SK-N-DZ (cell line): ENCODE measurements at places on chromosomes 5 and 9.

- DNase-seq, result no peak
These were observed 93.2 kb downstream of the MRPL36 start for GRCh38 chr5:1706428-1706827.

- no peak for DNase-seq
These were observed 49.9 kb upstream of the SHB start for GRCh38 chr9:38118862-38119438.

DNA sequence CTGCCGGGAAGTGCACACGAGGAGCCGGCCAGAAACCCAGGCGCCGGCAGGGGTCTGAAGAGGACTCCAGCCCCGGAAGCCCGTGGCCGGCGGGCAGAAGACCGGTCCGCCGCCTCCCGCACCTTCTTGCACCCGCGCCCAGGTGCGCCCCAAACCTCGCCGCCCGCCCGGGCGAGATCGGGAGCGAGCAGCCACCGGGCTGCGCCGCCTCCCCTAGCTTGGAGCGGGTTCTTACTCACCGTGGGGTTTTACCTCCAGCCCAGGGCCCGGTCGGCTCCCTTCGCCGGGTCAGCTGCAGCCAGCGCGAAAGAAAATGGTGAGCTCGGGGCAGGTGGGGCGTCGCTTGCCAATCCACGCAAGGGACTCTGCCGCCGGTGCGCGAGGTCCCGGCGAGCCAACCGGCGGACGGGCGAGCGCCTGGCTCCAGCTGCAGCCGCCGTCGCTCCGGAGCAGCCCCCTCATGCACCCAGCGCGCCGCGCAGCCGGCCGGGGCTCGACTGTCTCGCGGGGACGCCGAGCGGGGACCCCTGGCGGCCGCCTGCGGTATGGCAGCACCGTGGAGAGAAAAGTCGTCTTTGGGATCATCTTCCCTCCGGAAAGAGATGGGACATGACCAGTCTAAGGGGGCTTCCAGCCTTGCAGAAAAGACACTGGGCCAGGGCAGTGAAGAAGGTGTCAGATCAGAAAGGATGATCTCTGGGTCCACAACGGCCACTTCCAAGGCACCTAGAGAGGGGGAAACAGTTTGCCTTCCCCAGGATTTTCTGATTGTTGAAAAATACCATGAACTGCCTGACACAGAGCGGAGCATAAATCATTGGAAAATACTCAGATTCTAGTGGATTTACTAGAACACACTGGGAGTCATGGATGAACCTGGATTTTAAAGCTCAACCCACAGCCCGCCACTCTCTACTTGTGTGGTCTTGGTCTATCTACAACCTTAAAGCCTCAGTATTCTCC, at the start of gene MOB3B:
Gene MOB3B (minus strand): TSS at position 499 of the 963 bp plus-strand sequence. CDS start 74,264 bp downstream, outside the sequence.
- no peak for DNase-seq

DNA sequence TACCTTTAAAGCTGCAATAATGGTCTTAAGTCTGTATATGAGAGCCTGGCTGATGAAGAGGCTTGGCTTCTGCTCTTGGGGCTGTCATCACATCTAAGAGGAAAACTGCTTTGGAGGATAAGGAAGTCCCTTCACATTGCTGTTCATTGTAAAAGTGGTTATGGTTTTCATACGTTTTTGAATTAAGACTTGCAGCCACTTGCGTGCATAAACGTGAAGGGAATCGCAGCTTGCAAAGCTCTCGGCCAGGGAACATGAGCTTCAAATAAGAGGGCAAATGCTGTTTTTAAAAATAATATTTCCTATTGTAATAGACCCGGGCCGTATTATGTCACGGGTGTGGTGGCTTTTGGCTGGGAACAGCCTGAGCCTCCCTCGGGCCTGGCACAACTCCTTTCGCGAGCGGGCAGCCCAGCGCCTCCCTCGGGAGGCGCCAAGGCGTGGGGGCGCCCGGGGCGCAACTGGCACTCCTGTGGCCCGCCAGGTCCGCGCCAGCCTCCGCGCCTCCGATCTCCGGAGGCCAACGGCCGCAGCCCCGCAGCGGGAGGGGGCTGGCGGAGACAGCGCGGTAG, 538 bp upstream of the ARHGEF28 start:
- peak; percentile 45 for DNase-seq

DNA sequence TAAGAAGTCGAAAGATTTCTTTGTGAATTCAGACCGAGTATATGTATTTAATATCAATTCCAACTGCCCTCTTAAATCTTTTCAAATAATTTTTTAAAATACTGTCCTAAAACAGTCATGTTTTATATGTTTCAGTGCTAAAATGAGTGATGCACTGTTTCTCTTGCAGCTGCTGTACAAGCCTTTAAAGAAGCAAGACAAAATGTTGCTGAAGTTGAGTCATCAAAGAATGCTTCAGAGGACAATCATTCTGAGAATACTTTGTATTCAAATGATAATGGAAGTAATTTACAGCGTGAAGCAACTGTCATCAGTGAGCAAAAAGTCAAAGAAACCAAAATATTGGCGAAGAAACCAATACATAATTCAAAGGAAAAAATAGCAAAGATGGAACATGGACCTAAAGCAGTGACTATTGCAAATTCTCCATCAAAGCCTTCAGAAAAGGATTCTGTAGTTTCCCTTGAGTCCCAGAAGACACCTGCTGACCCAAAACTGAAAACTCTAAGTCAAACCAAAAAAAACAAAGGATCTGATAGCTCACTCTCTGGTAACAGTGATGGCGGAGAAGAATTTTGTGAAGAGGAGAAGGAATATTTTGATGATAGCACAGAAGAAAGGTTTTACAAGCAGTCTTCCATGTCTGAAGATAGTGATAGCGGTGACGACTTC, 58.0 kb downstream of the LOX start:
- DNase-seq, result no peak

GRCh38 chr9:38685535-38685934, 34.4 kb downstream of the FAM240B start:
- no peak for DNase-seq

DNA sequence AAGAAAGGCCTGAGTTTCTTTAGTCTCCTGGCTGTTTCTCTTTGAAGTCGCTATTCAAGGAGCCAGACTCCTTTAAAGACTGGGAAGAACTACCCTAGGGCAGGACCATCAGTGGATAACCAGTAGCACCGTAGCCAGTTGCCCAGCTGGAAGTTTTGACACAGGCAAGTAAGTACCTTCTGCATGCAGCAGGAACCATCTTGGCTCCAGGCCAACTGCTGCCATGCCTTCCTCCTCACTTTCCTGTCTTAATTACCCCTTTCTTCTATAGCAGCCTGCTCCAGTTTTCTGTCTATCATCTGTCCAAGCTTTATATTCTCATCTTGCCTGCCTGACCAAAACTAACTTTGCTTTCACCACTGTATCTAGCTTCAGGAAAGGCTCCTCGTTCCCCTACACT, 149.7 kb upstream of the SV2C start:
- DNase-seq, result peak; percentile 6

DNA sequence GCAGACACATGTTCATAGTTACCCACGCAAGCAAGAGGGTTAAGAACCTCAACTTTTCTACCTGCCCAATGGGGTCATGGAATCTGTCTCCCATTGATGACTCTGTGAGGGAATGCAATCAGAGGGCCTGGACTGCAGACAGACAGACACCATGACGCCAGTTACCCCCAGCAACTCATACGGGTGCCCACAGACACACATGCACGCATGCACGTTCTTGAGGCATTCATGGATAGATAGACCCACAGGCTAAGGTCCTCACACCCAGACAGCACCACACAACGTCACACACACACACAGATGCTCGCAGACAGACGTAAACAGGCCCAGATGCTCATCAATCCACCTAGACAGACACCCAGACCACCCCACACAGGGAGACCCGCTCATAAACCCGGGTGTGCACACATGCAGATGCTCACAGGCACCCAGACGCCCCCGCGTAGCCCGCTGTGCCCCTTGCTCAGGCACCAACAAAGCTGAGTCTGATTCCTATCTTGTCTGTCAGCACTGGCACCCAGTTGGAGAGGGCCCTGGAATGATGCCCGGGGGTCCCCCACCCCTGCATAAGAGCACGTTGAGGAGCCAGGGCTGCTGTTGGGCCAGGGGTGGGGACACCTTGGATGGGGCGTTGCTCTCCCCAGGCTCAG, 23.6 kb downstream of the LHX2 start:
- no peak for DNase-seq

GRCh38 chr9:35490910-35491465, 1.1 kb downstream of the RUSC2 start:
- DNase-seq, result no peak

- DNase-seq, result no peak
These were observed 175.3 kb downstream of the ARL15 start for GRCh38 chr5:54135042-54135441.

- DNase-seq, result no peak
These were observed 18.7 kb downstream of the SLC46A2 start for GRCh38 chr9:112872019-112872418.

DNA sequence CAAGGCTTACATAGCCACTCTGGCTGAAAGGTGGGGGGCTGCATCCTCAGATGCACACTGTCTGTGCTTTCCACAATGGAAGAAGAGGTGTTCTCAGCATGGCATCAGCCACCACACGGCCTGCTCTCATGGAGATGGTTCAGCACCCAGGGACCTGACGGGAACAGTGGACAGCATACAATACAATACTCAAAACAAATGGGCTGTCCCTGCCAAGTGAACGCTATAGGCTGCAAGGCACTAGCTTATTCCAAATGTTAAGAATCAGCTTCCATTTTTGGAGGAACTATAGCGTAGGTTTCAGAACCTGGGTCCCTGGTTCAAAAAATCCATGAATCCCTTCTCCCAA, 77.2 kb downstream of the ZNF608 start:
- DNase-seq, result no peak

GRCh38 chr5:64900618-64901017, 131.9 kb downstream of the CWC27 start:
- no peak for DNase-seq

DNA sequence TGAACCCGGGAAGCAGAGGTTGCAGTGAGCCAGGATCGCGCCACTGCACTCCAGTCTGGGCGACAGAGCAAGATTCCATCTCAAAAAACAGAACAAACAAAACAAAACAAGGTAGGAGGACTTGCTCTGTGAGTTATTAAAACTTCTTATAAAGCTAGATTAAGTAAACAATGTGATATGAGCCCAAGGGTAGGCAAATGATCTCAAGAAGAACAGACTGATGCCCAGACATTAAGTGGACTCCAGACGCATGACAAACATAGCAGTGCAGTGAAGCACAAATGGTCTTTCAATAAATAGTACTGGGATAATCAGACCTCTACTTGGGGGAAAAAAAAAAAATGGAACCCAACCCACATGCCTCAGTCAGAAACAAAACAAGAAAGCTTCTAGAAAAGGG, 45.7 kb downstream of the SETX start:
- DNase-seq, result no peak

GRCh38 chr5:150272531-150272930, 17.0 kb downstream of the CAMK2A start:
- DNase-seq, result peak; percentile 84

DNA sequence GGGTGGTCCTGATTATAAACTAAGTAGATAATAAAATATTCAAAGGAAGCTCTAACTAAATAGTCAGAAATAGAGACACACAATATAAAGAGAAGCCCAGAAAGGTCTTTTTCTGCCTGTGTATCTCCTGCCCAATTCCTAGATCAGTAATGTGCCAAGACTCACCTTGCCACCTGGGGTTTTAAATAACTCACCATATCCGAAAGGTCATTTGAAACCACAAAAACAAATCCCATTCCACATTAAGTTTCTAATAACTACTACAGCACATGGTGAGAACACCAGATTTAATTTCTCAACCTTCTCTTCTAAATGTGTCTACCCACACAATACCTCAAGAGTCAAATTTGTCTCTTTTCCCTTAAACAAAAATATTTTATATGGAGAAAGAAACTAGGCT, 75.2 kb downstream of the ZNF608 start:
- no peak for DNase-seq

DNA sequence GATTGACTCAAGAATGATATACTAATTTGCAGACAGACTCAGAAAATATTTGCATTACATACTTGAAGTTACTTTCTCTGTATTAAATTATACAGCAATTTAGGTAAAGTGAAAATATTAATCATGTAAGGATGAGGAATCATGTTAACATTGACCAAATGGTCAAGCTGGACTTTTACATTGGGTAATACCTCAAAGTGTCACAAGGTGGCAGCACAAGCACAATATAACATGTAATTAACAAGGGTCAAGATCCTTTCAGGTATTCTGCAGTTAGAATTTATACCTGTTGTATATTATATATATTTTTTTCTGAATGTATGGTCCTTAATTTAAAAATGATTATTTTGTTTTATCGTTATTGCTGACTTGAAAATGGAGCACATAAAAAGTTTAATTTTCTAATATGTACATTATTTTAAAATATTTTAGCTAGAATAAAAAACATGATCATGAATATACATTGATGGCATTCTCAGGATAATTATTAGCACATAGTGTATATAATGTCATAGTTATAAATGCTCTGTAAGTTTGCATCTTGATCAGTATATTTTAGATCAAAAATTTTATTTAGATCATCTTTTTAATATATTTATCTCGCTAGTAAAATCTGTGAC, 8.6 kb downstream of the HAPLN1 start:
- peak; percentile 55 for DNase-seq

GRCh38 chr5:65925601-65926275, 637 bp upstream of the ERBIN start:
- DNase-seq, result peak; percentile 90

GRCh38 chr5:173623296-173623771, 6.9 kb upstream of the BOD1 start:
- DNase-seq, result no peak

DNA sequence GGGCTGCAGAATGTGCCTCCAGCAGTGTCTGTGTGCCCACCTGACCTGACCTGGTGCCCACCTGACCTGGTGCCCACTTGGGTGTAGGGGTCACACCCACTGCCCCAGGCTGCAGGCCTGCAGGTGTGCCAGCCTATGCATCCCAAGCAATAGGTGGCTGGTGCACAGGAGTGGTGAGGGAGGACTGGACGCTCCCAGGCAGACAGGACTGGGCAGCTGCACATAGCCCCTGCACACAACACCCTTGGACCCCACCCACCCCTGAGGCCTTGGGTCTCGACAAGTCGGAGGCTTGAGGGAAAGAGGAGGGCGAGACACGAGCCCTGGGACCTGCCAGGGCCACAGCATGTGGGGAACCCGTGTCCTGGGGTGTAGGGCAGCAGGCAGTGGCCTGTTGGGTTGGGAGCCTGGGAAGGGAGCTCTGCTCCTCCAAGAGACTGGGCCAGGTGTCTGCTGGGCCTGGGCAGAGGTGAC, 10.8 kb upstream of the NRARP start:
- DNase-seq, result no peak

DNA sequence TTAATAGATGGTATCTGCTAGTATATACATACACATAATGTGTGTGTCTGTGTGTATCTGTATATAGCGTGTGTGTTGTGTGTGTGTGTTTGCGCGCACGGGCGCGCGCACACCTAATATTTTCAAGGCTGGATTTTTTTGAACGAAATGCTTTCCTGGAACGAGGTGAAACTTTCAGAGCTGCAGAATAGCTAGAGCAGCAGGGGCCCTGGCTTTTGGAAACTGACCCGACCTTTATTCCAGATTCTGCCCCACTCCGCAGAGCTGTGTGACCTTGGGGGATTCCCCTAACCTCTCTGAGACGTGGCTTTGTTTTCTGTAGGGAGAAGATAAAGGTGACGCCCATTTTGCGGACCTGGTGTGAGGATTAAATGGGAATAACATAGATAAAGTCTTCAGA, 757 bp downstream of the FXN start:
- no peak for DNase-seq

- DNase-seq, result no peak
These were observed at the start of gene JADE2 for GRCh38 chr5:134524826-134525682. Gene JADE2 (plus strand): TSS chr5:134525670. CDS start chr5:134535858, 10,188 bp downstream.
